ENCODE measurements at places on chromosomes 16 and 17.

DNA sequence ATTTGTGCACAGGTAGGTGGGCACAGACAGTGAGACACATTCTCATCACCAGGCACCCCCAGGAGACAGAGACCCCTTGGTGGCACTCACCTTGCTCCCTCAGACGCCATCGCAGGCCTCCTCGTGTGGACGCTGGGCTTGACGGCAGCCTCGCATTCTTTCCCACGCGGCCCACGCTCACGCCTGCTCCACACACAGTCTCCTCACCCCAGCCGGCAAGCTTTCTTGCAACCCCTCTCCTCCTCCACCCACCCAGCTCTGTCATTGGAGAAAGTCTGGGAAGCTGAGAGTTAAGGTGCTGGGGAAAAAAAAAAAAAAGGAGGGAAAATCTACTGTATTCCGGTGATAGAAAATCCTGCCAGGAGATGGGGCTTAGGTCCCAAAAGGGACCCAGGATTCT, 14.8 kb downstream of the SGCA start:
- DNase-seq: peak; percentile 24

DNA sequence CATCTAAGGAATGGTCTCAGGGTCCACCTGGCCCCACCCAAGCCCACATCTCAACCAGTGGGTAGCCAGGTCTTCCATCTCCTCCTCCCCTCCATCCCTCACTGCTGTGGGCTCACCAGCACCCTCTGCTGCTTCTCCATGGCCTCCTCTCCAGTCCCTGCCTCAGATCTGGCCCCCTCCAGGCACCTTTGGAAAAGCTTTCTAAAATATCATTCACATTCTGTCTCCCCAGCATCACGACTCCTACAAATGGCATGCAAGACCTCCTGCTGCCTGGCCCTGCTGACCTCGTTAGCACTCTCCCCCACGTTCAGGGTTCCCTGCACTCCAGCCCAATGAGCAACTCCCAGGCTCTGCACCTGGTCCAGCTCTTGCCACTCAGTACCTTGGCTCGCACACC, 13.7 kb downstream of the GLP2R start:
- peak; percentile 26 for DNase-seq

DNA sequence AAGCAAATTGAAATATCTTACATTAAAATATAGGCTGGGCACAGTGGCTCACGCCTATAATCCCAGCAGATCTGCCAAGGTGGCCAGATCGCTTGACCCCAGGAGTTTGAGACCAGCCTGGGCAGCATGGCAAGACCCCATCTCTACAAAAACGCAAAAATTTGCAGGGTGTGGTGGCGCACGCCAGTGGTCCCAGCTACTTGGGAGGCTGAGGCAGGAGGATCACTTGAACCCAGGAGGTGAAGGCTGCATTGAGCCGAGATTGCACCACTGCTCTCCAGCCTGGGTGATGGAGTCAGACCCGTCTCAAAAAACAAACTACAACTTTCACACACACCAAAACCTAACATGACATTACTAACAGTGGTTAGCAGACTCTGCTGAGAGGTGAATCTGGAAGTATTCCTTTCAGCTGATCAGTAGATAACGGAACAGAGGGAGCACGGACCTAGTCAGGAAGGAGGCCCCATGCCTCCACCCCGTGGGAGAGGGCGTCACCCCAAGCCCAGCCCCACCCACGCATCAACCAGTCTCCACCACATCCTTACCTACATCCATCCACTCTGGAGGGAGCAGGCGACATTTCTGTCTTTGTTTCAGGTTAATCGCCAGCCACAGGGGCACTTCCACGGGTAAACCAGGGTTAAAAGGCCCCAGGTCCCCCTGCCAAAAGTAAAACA, 1.7 kb downstream of the GINS2 start:
- no peak for DNase-seq

- no peak for DNase-seq
Observed at GRCh38 chr16:85543536-85543935, 69.6 kb upstream of the GSE1 start.

GRCh38 chr17:46027048-46027975, 28.3 kb downstream of the STH start:
- DNase-seq: no peak

Measured in IMR-90 (cell line).